Right lung (tissue), 10 donors: ENCODE measurements at places on chromosomes 7 and 10.

GRCh38 chr10:119634219-119634544 lies 17.0 kb upstream of the BAG3 start:
- no peak for DNase-seq

GRCh38 chr10:119414081-119414611 lies 128.4 kb downstream of the RGS10 start:
- DNase-seq: peak; percentile 74

- DNase-seq: no peak
Measured at GRCh38 chr10:122239578-122240257, 31.4 kb upstream of the BTBD16 start.

GRCh38 chr7:414681-415560 lies 104.7 kb downstream of the PDGFA start:
- DNase-seq: no peak

- DNase-seq: no peak
Measured at GRCh38 chr10:76558586-76558985, 1079.0 kb downstream of the KCNMA1 start.

GRCh38 chr7:47349401-47349800 lies 232.5 kb downstream of the TNS3 start:
- DNase-seq: no peak

DNA sequence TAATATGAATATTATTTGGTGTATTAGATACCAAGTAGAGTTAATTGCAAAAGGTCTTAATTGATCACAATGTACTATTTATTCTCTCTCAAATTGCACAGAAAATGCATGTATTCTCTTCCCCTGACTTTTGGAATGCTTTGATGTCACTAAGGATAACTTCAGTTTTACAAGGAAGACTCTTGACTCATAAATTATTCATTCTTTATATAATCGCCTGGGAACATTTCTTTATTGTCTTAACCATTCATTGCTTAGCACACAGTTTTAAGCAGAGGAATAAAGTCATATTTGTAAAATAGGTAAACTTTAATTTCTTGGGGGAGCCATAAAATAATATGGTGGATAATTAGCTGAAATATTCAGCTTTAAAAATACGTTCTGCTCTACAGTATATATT lies 306.0 kb upstream of the TMEM229A start:
- DNase-seq: no peak

GRCh38 chr10:129699722-129700340 lies 232.8 kb downstream of the MGMT start:
- DNase-seq: no peak

DNA sequence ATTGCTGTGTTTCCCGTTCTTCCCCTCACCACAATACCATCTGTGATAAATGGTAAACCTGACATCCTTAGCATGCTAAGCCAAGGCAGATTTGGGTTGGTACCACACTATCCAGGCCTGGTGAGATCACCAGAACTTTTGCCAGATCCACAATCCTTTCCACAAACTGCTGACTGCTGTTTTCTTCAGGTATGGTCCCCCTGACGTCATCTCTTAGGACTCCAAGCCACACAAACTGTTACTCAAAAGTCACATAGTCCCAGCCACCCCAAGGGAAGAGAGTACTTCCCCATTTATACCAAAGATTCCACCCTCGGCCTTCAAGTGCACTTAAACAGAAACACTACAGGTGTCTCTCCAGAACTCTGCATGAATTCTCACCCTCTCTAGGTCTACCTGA lies 34.8 kb downstream of the SLC25A13 start:
- no peak for DNase-seq

DNA sequence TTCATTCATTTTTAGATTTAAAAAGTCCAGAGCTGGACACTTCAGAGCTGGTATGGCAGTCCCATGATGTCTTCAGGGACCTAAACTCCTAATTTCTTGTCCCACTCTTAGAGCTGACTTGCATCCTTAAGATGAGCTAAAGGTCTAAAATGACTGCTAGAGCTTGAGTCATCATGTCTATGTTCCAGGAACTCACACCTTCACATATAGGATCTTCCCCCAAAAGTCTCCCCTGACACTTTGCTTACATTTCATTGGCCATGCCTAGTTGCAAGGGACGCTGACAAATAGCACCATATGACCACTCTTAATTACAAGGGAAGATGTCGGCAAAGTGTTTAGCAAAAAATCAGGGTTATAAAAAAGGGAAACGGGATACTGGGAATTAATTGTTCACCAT lies 10.4 kb upstream of the AOAH start:
- no peak for DNase-seq

DNA sequence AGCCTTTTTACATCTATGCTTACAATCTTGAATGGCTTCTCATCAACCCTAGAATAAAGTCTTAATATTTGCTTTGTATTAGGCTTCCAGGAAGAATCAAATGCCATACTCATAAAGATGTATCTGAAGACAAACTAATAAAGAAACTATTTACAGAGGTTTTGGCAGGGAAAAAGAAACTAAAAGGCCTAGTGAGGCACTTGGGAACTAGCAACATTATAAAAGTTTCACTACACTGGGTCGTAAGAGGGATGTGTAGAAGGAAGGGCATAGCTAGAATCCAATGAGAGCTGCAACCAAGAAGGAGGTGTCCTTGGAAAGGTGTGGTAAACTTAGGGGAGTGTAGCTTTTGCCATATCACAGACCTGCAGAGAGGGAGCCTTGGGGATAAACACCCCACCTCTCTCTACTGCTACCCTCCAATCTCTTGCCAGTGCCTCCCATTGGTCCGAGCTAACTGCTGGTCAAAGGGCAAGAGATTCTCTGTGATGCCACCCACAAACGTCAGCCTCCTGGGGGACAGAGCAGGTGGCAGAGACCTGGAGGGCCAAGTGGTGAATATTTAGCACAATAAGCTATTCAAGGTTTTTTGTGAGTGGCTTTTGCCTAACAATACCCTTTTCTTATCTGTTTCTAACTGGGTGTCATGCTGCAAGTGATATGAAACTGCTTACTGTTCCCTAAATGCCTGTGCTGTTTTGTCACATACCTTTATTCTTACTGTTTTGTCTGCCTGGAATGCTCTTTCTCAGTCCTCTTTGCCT lies 60.7 kb downstream of the CPED1 start:
- DNase-seq: no peak

DNA sequence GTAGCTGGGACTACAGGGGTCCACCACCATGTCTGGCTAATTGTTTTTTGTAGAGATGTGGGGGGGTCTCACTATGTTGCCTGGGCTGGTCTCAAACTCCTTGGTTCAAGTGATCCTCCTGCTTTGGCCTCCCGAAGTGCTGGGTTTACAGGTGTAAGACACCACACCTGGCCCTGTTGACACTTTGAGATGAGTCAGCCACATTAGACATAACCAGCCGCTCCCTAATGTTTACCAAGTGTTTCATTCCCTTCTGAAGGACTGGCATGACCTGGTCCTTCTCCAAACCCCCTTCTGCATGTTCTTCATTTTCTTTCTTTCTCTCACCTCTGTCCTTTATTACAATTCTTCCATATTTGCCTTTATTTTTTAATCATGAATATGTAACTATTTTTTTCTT lies 67.8 kb downstream of the TAF3 start:
- no peak for DNase-seq

DNA sequence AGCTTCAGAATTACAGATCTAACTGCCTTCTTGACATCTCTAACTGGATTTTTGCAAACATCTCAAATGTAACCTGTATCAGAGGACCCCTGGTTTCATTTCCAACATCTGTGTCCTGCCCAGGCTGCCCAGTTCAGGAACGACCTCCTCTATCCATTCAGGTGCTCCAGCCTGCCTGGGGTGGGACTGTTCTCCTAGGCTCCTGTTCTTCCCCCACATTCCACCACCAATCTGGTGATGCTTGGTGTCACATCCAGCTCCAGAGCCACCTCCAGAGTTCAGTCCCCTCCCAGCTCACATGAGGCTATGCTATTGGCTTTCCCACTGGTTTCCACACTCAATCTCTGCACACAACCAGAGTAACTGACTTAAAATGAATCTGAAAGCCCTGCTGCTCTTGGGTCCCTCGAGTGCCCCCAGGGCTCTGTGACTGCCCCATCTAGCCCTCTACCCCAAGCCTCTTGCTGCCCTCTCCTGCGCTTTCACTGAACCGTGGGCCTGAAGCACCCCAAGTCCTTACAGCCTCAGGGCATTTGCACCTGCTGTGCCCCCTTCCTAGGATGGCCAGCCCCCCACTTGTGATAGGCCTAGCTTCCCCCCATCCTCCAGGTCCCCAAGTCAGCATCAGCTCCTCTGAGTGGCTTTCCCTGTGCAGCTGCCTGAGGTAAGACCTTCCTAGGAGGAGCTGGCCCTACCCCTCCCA lies 46.1 kb downstream of the PPIF start:
- DNase-seq: no peak

- DNase-seq: no peak
Measured at GRCh38 chr10:19107406-19107805, 58.8 kb downstream of the MALRD1 start.

DNA sequence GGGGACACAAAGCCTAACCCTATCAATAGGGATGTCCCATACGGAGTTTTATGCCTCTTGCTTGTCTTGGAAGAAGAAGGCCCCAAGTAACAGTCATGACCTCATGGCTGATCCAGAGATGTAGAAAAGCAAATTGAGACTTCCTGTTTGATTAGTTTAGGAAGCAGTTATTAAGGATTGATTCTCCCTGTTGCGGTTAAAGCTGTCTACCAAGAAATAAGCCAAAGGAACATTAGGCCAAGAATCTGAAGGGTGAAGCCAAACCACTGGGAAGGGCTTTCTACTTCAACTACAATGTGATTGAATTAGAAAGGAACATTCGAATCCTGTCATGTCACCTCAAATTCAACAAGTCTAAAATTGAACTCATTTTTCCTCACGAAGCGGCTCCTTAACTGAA lies 60.5 kb upstream of the AGBL3 start:
- DNase-seq: no peak

DNA sequence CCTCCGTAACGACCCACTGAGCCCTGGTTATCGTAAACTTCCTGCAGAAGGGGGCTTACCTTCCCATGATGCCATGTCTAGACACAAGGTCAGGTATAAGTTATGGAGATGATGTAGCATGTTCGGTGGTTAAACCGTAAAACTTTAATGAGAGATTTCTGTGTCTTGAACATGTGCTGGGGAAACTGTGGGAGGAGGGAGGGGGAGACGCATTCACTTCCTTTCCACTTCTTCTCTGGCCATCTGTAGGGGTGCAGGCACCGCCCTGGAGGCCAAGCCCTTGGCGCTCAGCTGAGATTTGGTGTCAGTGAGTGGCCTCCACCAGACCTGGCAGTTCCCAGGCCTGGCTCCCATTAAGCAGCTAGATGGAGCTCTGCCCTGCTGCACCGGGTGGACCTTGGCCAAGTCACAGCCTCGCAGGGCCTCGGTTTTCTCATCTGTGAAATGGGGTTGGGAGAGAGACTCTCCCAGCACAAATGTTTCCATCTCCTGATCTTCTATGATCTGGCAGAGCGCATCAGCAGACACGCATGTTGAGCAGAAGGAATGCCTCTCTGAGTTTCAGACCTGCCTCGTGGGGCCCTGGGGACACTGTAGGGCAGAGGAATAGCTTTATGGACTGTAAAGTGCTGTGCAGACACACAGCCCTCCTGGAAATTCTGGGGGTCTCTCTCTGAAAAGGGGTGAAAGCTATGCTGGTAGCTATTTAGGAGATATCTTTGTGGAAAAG lies 106.0 kb downstream of the COL26A1 start:
- no peak for DNase-seq

DNA sequence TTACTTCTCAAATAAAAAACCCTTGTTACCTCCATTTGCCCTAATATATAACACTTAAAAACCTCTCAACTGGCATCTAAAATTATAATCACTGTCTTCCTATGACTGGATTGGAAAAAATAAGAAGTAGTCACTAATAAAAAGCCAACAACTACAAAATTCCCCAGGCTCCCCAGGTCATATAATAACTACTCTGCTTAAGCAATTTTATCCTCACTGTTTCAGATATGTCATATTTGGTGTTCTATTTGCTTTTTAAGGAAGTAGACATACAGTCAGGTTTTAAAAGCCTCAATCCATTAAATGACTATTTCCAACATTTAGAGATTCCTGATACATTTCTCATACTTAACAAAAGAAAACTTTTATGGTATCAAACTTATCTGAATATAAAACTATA lies 2.4 kb downstream of the H2AZ2 start:
- DNase-seq: no peak

GRCh38 chr7:1948301-1948796 lies 278.3 kb downstream of the ELFN1 start:
- DNase-seq: no peak

DNA sequence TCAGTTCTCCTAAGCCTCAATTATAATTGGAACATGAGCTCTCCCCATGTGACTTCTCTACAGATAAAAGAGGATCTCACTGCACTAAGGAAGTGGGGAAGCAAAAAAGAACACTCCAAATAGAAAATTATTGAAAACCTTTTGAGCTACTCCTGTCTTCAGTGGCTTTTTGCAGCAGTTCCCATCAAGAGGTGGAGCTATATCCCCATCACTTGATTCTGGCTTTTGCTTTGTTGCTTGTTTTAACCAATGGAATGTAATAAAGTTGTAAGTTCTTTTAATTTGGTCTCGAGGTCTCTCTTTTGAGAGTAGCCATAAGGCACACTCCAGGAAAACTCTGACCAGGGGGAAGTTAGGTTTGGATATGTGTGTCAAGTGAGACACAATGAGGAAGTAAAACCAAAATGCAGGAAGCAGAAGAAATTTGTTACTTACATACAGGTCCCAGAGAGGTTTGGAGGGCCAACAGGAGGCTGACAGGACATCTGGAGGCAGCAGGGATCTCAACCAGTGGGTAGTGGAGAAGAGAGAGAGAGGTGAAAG lies 569.4 kb downstream of the HTR7 start:
- DNase-seq: peak; percentile 17

DNA sequence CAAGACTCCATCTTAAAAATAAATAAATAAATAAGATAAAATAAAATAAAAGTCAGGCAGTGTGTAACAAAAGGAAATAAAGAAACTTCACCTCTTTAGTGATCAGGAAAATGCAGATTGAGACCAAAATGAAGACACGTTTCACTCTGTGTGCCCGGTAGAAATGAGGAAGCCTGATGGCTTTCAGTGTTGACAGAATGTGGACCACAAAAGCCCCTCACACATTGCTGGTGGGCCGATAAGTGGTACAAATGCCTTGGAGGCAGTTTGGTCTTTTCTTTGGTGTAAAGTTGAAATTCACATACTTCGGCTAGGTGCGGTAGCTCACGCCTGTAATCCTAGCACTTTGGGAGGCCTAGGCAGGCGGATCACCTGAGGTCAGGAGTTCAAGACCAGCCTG lies 44.5 kb upstream of the PFKFB3 start:
- DNase-seq: no peak

- DNase-seq: no peak
Measured at GRCh38 chr7:38306914-38307313, 33.5 kb upstream of the TARP start.

- no peak for DNase-seq
Measured at GRCh38 chr10:26460736-26461135, 22.6 kb downstream of the APBB1IP start.

DNA sequence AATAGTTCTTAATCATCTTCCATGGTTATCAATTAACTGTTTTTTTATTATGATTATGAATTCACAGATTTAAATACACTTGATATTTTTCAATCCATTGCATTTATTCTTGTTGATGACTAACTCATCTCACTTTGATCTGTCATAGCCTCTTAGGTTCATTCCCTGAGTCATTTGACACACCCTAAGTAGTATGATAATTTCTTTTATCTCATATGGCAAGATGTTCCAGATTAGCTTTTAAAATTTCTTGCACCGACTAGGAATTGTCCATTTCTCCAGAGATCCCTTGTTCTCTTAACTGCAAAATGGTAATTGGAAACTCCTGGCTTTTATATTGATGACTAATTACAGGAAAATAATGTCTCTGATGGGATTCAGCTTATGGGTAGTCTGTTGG lies 87.6 kb upstream of the CCDC6 start:
- no peak for DNase-seq
